ENCODE measurements at places on chromosomes 6 and 20. TPM values are rescaled to one million over a fixed set of nuclear protein-coding genes. Genes with fewer than 3 reads are reported as not detected.

The KCNK5 gene
- total RNA-seq = 33.8 TPM

The PRND gene
- total RNA-seq = not detected

The RAET1L gene
- total RNA-seq = not detected

The BNIP5 gene
- total RNA-seq = not detected

The PBOV1 gene
- total RNA-seq = not detected

Measured in activated CD4-positive, alpha-beta T cell treated with anti-CD3 and anti-CD28 coated beads, Interleukin-2, amount 10 ng/mL, durations not matched to agents 24 days and 14 days (primary cell).